Stimulated activated CD4-positive, alpha-beta T cell treated with anti-CD3 and anti-CD28 coated beads, Interleukin-1b, Interleukin-23, amount 100 ng/mL, for 1 hour (primary cell): ENCODE measurements at places on chromosomes 12 and 14.

DNA sequence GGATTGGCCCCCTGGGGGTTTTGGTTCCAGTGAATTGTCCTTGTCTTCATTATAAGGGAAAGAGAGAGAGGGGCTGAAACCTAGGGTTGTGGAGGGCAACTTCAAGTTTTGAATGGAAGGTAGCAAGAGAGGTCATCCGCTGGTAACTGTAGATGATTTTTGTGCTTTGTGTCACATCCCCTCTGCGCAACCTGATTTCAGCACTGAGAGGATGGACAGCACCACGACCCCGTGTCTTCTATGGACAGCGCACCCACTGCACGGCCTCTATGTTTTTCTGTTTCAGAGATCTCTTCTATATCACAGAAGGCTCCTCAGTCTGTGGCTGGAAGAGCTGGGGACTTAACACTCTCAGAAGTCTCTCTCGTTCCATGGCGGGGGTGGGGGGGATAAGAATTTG, 127.0 kb upstream of the RPH3A start:
- DNase-seq = no peak

GRCh38 chr12:105090361-105090760, 6.1 kb upstream of the ALDH1L2 start:
- no peak for DNase-seq

DNA sequence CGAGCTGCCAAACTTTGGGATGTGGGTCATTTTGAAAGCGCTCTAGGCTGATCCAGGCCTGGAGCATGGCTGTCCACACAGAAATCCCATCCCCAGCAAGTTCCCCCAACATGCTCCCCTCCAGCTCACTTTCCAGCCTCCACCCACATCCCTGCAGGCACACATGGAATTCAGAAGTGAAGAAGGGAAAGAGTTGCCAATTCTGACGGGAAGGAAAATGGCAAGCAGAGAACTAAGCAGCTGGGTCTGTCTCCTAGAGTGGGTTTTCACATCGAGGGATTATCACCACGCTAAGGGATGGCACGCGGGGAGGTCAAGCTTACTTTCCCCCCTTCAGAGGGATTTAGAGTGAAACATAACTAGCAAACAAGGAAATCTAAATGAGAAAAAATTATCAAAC, 142.3 kb downstream of the RIMBP2 start:
- DNase-seq = no peak

DNA sequence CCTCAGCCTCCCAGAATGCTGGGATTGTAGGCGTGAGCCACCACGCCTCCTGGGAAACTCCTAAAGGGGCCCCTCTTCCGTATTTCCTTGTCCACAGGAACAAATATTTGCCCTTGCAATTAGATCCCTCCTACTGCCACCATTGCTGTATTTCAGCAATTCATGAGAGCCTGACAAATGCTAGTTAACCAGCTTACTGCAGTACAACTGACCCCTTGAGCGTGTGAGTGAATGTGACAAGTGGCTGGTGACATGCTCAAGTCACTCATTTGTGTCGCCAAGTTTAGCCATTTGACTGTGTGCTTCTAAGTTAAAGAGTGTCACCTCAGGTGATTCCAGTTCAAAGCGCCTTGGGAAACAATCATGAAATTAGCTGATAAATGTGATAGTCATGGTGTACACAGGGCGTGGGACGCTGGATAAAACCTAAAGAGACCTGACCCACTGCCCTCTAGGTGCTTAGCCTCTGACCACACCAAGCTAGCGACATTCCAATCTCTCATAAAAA, 56.1 kb upstream of the MAP1LC3B2 start:
- no peak for DNase-seq

- DNase-seq = no peak
Observed at GRCh38 chr12:6214633-6215032, 14.4 kb downstream of the CD9 start.

GRCh38 chr14:99578541-99579101, 25.4 kb downstream of the CCDC85C start:
- no peak for DNase-seq

DNA sequence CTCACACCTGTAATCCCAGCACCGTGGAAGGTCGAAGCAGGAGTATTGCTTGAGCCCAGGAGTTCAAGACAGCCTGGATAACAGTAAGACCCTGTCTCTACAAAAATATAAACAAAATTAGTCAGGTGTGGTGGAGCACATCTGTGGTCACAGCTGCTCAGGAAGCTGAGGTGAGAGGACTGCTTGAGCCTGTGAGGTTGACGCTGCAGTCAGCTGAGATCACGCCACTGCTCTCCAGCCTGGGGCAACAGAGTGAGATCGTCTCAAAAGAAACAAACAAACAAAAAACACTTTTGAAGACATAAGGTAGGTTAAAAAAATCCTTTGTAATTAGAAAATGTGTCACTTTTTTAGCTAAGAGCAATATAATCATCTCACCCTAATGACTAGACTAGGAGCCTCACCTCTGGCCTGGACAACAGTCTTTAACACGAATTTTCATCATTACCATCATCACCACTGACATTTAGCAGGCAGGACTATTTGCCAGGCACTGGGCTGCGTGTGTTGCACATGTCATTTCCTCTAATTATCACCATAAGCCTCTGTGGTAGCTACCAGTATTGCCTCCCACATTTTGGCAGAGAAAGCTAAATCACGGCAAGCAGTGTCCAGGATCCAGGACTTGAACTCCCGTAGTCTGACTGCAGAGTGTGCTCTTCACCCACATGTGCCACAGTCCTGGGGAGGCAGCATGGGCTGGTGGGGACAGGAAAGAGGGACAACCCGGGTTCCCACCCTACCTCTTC, 4.6 kb upstream of the SYCP3 start:
- no peak for DNase-seq

DNA sequence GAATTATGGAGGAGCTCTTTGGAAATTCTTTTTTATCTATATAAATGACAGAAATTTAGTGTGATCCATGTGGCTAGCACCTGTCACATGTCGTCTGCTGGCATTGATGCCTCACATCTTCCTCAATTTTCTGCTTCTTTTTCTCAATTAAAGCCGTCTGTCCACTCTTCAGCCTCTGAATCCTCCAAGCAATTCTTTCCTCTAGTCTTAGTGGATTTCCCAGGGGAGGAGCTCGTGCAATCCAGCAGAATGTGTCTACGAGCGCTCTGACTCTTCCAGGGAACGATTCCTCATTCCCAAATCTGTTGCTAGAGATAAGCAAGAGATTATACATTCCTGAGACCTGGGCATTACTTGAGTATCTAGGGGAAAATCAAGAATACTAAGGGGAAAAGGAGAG, 176.6 kb downstream of the EMP1 start:
- DNase-seq = no peak

DNA sequence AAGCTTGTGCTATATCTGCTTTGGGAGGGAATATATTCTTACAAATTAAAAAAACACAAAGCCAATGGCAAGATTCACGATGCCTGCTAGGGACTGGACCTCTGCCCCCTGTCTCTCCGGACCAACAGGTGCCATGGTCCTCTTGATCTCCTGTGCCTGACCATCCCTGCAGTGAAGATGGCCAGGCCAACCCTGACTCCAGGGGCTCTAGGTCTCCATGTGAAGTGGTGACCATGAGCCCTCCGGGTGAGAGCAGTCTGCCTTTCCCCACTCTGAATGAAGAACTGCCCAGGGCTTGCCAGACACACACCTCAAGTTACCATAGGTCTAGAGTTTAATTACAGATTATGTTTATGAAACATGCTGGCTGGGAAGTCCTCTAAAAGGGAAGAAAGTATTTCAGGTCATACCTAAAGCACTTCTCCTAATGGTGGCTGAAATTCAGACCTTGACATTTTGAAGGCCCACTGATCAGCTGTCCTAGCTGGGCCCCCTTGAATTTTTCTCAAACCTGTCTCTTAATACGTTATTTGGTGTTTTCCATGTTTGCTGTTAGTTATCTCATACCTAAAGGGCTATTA, 1.4 kb downstream of the ARHGDIB start:
- DNase-seq = no peak

GRCh38 chr12:99916555-99916954, 68.2 kb downstream of the ANKS1B start:
- DNase-seq = no peak

GRCh38 chr14:35395283-35395682, 9.3 kb downstream of the NFKBIA start:
- no peak for DNase-seq

GRCh38 chr12:19298836-19299605, 140.3 kb upstream of the AEBP2 start:
- no peak for DNase-seq

- no peak for DNase-seq
Observed at GRCh38 chr12:27384261-27384590, 51.6 kb downstream of the BMAL2 start.

GRCh38 chr14:63874223-63874622, 21.4 kb downstream of the SYNE2 start:
- no peak for DNase-seq

GRCh38 chr14:56150645-56151345, 32.6 kb downstream of the PELI2 start:
- no peak for DNase-seq

GRCh38 chr12:120479458-120479857, 9.9 kb upstream of the SRSF9 start:
- no peak for DNase-seq

DNA sequence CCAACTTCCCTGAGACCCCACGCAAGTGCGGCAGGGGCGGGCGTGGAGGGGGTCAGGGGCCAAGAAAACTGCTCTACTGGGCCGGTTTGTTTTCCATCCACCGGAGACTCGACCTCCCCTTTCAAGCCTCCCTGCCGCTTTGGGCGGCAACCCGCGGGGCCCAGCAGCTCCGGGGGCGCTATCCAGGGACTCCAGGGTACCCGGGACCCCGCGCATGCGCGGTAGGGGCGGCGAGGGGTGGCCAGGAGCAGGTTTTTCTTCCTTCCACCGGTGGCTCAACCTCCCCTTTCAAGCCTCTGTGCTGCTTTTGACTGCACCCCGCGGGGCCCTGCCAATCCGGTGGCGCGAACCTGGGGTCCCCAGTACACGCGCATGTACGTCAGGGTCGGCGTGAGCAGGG, 323.5 kb downstream of the ALG10 start:
- no peak for DNase-seq

DNA sequence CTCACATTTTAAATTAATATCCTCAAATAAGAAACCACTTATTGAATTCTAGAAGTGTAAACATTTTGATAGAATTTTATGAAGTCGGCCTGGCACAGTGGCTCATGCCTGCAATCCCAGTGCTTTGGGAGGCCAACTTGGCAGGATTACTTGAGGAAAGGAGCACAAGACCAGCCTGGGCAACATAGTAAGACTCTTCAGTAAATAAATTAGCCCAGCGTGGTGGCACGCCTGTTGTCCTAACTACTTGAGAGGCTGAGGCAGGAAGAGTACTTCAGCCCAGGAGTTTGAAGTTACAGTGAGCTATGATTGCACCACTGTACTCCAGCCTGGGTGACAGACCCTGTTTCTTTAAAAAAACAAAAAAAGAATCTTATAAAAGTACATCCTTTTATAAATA, 8.9 kb upstream of the ZNF410 start:
- DNase-seq = no peak

DNA sequence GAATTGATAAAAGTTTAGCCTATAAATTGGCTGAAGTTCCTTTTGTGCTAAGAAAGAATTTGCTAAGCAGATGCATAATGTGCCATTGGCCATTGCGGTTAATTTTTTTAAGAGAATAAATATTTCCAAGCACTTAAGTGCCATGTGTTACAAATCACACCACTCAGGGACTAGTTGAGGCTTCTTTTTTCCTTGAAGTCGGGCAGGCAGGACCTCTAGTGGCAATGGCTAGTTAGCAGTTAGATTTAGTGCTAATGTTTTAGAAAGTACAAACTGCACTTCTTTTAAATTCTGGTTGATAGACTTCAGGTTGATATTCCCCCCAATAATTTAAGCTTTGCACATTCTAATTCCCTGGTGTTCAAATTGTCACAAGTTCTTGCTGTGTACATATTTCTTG, 294.3 kb downstream of the APAF1 start:
- no peak for DNase-seq

- DNase-seq = no peak
Observed at GRCh38 chr14:48333221-48333920, 658.0 kb upstream of the MDGA2 start.

DNA sequence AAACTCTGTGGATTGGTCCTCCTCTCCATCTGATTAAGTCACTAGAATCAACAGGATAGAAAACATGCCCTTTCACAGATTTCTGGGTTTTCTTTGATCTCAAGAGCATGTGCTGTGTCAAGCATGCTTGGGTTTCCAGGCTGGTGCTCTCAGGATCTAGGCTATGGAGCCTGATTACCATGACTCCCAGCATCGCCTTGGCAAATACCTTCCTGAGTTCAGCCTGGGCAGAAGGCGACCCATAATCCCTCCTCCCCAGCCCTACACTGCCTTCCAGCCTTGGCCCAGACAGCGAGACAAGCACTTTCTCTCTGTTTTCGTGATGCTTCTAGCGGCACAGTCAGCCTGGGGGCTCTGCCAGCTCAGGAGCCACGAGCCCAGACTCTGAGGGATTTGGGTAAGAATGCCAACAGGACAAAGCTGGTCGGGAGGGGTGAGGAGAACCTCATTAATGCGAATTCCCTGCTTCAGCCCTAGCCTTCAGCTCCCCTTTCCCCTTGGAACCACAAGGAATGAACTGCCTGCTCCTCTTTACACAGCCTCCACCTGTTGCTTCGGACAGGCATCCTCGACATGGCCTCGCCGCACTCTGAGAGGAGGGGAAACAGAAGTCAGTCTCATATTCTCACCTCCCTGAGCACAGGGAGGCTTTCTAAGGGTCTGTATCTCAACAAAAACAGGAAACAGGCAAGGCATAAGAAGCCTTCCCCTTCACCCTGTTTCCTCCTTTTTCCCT, 227.1 kb downstream of the MSRB3 start:
- no peak for DNase-seq

- no peak for DNase-seq
Observed at GRCh38 chr14:33110737-33111443, 172.2 kb downstream of the NPAS3 start.

- DNase-seq = no peak
Observed at GRCh38 chr12:115636546-115636945, 640.9 kb downstream of the MED13L start.

DNA sequence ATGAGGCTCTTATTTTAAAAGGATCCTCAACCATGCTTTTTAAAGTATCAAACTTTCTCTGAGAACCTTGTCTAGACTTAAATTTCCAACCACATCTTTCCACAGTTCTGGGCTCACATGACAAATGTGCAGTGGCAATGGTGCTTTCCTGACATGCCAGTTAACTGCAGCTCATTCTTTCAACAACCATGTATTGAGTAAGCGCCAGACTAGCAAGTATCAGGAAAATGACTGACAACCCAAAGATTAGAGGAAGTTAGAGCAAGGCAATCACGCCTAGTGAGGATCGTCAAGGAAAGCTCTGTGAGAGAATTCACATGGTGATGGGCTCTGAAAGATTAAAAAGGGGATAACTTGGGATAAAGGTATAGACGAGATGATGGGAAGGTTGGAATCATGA, 35.8 kb downstream of the FLVCR2 start:
- DNase-seq = no peak

GRCh38 chr14:24875203-24875838, 174.6 kb downstream of the STXBP6 start:
- no peak for DNase-seq

- DNase-seq = peak; percentile 20
Observed at GRCh38 chr14:22099942-22100763, 426.5 kb upstream of the OR4E1 start.
